T-cell (primary cell): ENCODE measurements at places on chromosomes 1 and 21. TPM values are rescaled to one million over a fixed set of nuclear protein-coding genes. Genes with fewer than 3 reads are reported as not detected.

The PIK3R3 gene
- total RNA-seq, result 0.65 TPM

DNA sequence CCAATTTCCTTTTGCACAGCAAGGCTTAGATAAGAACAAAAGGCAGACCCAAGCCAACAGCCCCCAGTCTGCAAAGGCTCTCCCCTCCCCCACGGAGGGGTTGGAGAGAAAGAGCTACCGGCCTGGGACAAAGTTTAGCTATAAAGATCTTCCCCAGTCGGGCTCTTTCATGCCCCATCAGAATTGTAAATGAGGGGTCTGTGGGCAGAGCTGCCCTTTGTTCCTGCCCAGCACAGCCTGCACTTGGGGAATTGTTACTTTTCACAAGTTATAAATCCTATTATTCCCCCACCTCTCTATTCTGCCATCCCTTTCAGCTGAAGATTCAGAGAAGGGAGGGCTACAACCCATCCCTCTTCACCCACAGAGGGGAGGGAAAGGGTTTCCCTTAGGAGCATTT, 3.5 kb downstream of the MYCL start:
- DNase-seq, result no peak

DNA sequence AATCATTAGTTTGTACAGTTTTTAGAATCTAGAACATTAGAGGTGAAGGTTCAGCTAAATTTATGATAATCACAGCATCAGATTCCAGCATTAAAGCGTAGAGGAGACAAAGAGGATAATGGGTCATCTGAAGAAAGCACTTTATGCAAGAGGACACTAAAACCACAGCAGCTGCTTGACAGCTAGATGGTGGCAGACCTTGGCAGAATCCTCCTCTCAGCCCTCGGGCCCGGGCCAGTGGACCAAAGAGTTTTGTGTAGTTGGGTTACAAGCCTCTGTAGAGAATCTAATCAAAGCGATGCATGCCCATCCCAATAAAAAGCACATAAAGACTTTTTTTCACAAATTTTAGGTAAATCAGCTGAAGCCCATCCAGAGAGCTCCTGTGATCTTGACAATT, 59.4 kb downstream of the AK5 start:
- no peak for DNase-seq

DNA sequence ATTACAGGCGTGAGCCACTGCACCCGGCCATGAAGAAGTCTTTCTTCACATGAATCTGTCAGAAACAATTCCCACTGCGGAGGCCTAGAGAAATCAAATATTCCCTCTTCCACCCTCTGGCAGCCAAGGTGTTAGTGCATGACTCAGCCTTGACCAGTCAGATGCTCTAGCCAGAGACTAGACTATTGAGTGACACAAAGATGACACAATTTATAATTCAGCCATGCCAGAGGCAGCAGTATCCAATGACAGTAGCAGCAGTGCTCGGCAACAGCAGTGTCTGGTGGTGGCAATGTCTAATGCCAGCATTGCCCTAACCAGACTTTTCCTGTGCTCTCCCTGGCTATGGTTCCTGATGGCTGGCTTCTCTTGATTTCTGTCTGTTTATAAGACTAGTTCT, 8.7 kb downstream of the CTXND2 start:
- no peak for DNase-seq

DNA sequence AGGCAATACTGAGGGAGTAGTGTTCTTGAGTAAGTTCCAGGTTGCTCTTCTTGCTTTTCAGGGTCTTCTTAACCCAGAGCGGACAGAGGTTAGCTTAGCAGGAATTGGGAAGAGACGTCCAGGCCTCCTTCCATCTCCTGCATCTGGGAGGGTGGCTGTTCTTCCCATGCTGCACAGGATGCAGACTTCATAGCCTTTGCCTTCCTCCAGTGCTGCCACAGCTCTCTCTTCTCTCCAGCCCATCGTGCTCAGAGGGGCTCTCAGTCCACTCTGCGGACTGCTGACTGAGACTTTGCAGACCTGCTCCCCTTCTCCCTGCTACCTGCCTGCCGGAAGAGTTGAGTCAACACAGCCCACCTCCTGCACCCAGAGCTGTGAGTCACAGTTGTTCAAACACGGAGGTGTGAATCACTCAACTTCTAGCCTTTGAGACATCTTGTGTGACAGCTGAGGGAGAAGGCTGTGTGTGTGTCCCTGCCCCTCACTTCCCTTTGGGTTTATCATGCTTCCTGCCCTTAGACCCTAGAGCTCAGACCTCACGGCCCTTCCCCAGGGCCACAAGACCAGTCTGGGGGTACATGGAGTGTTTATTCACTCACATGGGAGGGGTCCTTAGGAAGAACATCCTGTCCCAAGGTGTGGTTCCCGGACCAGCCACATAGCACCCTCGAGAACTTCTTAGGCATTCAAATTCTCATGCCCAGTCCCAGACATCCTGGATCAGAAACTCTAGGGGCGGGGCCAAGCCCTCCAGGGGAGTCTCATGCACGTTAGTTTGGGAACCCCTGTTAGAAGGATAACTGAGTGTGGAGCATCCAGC, 158.3 kb upstream of the CACNA1E start:
- DNase-seq, result no peak

The NFYC gene
- total RNA-seq, result 50.9 TPM

- DNase-seq, result no peak
Observed at GRCh38 chr21:46120301-46121285, 22.7 kb downstream of the COL6A2 start.

The LEMD1 gene
- 0.98 TPM for total RNA-seq

The IL24 gene
- 0.18 TPM for total RNA-seq

The ARHGEF16 gene
- total RNA-seq, result not detected

The UBL4B gene
- total RNA-seq, result not detected

DNA sequence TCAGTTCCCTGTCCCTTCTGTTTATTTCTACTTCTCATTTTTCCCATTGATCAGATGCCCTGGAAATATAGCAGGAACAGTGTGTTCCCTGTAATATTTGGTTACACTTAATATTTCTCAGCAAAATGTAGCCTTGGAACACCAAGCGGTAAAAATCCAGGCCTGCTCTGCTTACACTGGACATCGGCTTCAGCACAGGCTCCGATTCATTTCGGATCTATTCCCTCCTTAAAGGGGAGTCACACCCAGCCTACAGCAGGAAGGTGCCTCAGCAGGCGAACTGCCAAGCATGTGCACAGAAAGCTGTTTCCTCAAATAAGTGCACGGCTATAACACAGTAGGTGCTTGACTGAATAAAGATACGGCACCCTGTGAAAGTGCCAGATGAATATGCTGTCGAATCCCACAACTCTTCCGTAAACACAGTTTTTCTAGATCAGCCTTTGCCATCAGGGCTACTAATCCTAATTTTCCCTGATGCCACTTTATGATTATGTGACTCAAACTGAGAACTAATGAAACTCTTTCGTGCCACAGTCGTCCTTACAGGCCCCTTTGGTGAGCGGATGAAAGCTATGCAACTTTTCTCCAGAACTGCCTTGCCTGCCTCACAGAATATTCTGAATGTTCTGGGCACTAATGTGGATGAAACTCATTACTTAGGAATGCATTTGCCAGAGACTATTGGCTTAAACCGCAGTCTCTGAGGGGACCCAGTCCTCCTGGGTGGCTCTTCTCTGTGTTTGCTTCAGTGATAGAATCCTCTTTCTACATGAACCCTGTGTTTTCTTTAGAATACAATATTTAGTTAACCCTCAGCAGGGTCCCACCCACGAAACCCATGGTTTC, 275.5 kb upstream of the RUNX1 start:
- DNase-seq, result no peak

DNA sequence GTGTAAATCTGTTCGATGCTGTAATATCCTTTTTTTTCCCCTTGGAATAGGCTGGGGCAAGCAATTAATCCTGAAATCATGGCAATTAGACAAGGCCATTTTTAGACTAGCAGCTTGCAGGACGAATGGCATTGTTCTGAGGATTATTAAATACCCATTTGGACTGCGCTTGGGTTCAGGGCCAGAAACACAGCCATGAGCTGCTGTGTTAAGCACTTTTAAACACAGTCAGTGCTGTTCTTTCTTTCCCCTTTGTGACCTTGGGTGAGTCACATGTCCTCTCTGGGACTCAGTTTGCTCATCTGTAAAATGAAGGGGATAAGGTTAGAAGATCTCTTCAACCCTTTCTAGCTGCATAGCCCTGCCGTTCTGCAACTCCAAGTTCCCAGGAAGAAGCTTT, 58.6 kb upstream of the C8B start:
- no peak for DNase-seq
